ENCODE measurements at places on chromosomes 1 and 21. TPM values are rescaled to one million over a fixed set of nuclear protein-coding genes. Genes with fewer than 3 reads are reported as not detected.

GRCh38 chr1:160621633-160622413 is 25.0 kb downstream of the SLAMF1 start:
- no peaks in the 10 kb centered on the region for H3K27me3 ChIP-seq
- peaks cover 84% of the 10 kb centered on the region for H3K36me3 ChIP-seq
- DNase-seq: no peak
- peaks cover 63% of the 10 kb centered on the region for H3K4me1 ChIP-seq

GRCh38 chr1:84450910-84451309 is 28.2 kb upstream of the RPF1 start:
- no peak overlapping the region for H3K4me3 ChIP-seq
- H3K27me3 ChIP-seq: no peaks in the 10 kb centered on the region
- H3K4me1 ChIP-seq: no peaks in the 10 kb centered on the region
- no peaks in the 10 kb centered on the region for H3K36me3 ChIP-seq
- no peak for DNase-seq

DNA sequence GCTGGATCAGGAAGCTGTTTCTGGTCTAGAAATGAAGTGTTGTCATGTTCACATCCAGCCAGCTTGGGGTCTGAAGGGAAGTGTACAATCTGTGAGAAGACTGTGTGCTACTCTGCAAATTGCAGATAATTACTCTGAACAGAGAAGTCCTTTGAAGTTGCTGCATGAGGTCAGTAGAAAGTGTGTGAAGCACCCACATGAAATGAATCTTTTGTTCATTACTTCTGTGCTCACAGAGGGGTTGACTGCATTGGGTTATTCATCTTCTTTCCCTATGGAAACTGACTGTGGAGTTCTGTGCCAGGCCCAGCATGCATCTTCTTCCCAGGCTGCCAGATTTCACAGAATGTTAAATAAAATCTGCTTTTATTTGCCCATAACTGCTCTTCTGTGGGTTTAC is 47.1 kb downstream of the CTH start:
- no peaks in the 10 kb centered on the region for H3K36me3 ChIP-seq
- no peaks in the 10 kb centered on the region for H3K4me1 ChIP-seq
- no peak for DNase-seq
- no peak overlapping the region for H3K27ac ChIP-seq

The RGS5 gene
- total RNA-seq: 9.2 TPM

The CNTN2 gene
- 0.28 TPM for total RNA-seq

DNA sequence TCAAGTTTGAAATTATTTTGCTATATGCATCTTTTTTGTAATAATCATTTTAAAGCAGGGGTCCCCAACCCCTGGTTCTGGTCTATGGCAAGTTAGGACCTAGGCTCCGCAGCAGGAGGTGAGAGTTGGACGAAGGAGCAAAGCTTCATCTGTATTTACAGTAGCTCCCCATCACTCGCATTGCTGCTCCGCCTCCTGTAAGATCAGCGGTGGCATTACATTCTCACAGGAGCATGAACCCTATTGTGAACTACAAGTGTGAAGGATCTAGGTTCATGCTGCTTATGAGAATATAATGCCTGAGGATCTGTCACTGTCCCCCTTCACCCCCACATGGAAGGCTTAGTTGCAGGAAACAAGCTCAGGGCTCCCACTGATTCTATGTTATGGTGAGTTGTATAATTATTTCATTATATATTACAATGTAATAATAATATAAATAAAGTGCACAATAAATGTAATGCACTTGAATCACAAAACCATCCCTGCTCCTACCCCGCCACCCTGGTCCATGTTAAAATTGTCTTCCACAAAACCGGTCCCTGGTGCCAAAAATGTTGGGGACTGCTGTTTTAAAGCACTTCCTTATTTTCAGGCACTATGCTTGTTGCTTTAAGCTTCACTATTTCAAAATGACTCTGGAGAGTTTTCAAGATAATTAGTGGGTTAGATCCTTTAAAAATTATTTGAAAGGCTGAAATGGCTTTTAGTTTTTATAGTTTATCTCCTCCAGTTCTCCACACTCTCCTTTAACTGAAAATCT is 74.8 kb downstream of the PLA2G4A start:
- no peaks in the 10 kb centered on the region for H3K36me3 ChIP-seq
- no peaks in the 10 kb centered on the region for H3K4me1 ChIP-seq
- no peak overlapping the region for H3K4me3 ChIP-seq
- no peaks in the 10 kb centered on the region for H3K27me3 ChIP-seq
- no peak for DNase-seq

GRCh38 chr1:26072305-26072704 is 4.9 kb upstream of the TRIM63 start:
- H3K4me1 ChIP-seq: no peaks in the 10 kb centered on the region
- DNase-seq: no peak
- H3K4me3 ChIP-seq: no peak overlapping the region
- no peaks in the 10 kb centered on the region for H3K27me3 ChIP-seq

The BEND5 gene
- total RNA-seq: 21.8 TPM

- H3K4me1 ChIP-seq: no peaks in the 10 kb centered on the region
- H3K36me3 ChIP-seq: peaks cover 35% of the 10 kb centered on the region
- H3K4me3 ChIP-seq: no peak overlapping the region
- DNase-seq: no peak
- H3K27ac ChIP-seq: no peak overlapping the region
- no peaks in the 10 kb centered on the region for H3K27me3 ChIP-seq
These were observed 10.3 kb downstream of the POFUT2 start for GRCh38 chr21:45277101-45278045.

GRCh38 chr1:203083463-203083921 is 2.3 kb downstream of the MYOG start:
- H3K27ac ChIP-seq: no peak overlapping the region
- H3K27me3 ChIP-seq: no peaks in the 10 kb centered on the region
- H3K4me1 ChIP-seq: peaks cover 5% of the 10 kb centered on the region
- H3K36me3 ChIP-seq: no peaks in the 10 kb centered on the region

GRCh38 chr21:42062236-42063022 is 8.7 kb upstream of the UMODL1 start:
- peak overlapping the region; percentile 100 for H3K27ac ChIP-seq
- no peaks in the 10 kb centered on the region for H3K36me3 ChIP-seq
- peak overlapping the region; percentile 73 for H3K4me3 ChIP-seq
- no peaks in the 10 kb centered on the region for H3K27me3 ChIP-seq

- no peaks in the 10 kb centered on the region for H3K4me1 ChIP-seq
- no peaks in the 10 kb centered on the region for H3K27me3 ChIP-seq
- no peak overlapping the region for H3K27ac ChIP-seq
- H3K4me3 ChIP-seq: no peak overlapping the region
These were observed 31.2 kb upstream of the LRRC3 start for GRCh38 chr21:44423941-44424607.

DNA sequence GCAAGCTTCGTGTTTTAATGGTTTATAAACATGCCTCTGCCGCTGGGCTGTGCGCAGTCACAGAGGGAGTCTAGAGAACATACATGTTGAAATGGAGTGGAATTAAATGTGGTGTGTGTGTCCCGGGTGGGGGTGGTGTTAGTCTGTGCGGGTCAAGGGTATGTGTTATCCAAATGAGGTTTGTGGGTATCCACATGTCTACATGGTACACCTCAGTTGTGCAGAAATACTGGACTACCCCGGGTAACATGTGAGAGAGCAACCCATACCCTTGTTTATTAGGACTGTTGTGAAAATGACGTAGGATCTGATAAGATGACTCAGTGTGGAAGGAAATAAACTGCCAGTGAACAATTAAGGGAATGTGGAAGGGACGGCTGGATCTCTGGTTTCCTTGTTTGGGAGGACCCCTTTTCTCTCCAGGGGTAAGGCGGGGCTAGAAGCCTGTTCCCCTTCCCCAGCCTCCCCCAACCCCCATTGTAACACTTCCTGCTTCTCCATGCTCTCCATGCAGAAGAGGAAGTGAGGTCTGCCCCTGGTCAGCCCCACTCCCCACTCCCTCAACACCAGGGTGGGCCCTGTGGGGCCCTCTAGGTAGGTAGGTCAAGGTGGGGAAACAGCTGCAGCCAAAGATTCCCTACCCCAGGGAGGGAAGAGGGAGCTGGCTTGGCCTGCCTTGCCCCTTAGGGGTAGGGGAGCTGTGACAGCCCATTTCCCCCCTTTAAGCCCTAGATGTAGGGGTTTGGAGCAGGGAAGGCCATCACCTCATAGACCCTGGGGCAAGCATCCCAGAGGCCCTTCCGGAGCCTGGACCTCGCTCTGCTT is 690 bp downstream of the EPS8L3 start:
- no peak overlapping the region for H3K4me3 ChIP-seq
- no peaks in the 10 kb centered on the region for H3K4me1 ChIP-seq
- no peak for DNase-seq
- no peaks in the 10 kb centered on the region for H3K36me3 ChIP-seq

DNA sequence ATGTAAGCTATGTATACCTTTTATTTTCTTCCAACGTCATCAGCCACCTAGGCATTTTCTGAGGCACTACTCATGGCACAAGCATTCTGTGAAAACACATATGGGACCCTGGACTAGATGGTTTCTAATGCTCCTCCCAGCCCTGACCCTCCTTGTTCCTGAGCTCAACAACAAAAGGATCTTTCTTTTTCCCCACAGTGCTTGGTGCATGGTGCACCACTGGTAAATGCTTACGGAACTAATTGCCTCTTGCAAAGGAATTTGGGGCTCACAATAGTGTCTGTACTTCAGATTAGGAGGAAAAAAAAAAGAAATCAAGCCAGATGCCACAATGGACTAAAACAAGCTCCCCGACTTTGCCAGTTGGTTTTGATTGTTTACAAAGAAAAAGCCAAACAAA is 390.5 kb downstream of the PLPP3 start:
- no peak overlapping the region for H3K4me3 ChIP-seq
- no peaks in the 10 kb centered on the region for H3K27me3 ChIP-seq
- no peaks in the 10 kb centered on the region for H3K36me3 ChIP-seq
- H3K4me1 ChIP-seq: no peaks in the 10 kb centered on the region
- no peak overlapping the region for H3K27ac ChIP-seq

The TNFAIP8L2 gene
- total RNA-seq: 30.0 TPM

GRCh38 chr21:17789656-17790055 is 29.5 kb downstream of the C21orf91 start:
- DNase-seq: no peak
- H3K27ac ChIP-seq: no peak overlapping the region
- no peak overlapping the region for H3K4me3 ChIP-seq
- no peaks in the 10 kb centered on the region for H3K27me3 ChIP-seq

The C1orf94 gene
- not detected for total RNA-seq

The SFN gene
- 16.7 TPM for total RNA-seq

DNA sequence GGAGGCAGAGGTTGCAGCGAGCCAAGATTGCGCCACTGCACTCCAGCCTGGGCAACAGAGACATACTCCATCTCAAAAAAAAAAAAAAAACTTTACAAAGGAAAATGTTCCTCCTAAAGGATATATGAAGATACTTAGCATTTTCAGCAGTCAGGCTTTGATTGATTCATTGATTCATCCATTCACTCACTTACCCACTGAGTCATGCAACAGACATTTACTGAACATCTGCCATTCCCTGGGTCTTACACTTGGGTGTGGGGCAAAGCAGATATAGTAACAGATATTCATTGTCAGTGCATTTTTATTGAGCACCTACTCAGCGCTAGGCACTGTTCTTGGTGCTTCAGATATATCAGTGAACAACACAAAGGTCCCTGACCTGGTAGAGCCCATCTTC is 5.6 kb upstream of the LACTBL1 start:
- no peaks in the 10 kb centered on the region for H3K36me3 ChIP-seq
- no peak overlapping the region for H3K4me3 ChIP-seq
- DNase-seq: no peak
- no peaks in the 10 kb centered on the region for H3K4me1 ChIP-seq
- no peak overlapping the region for H3K27ac ChIP-seq

- no peaks in the 10 kb centered on the region for H3K27me3 ChIP-seq
- no peaks in the 10 kb centered on the region for H3K4me1 ChIP-seq
- no peak overlapping the region for H3K27ac ChIP-seq
- no peak for DNase-seq
- no peaks in the 10 kb centered on the region for H3K36me3 ChIP-seq
These were observed 74.7 kb downstream of the KIFAP3 start for GRCh38 chr1:169999761-170000160.

- H3K27ac ChIP-seq: no peak overlapping the region
- DNase-seq: no peak
- no peaks in the 10 kb centered on the region for H3K36me3 ChIP-seq
- H3K4me3 ChIP-seq: no peak overlapping the region
- no peaks in the 10 kb centered on the region for H3K4me1 ChIP-seq
These were observed 72.9 kb downstream of the LBR start for GRCh38 chr1:225354906-225355305.

GRCh38 chr1:115900856-115901255 is 59.9 kb upstream of the NHLH2 start:
- H3K27me3 ChIP-seq: no peaks in the 10 kb centered on the region
- no peaks in the 10 kb centered on the region for H3K36me3 ChIP-seq
- no peak overlapping the region for H3K27ac ChIP-seq
- H3K4me3 ChIP-seq: no peak overlapping the region
- no peak for DNase-seq

DNA sequence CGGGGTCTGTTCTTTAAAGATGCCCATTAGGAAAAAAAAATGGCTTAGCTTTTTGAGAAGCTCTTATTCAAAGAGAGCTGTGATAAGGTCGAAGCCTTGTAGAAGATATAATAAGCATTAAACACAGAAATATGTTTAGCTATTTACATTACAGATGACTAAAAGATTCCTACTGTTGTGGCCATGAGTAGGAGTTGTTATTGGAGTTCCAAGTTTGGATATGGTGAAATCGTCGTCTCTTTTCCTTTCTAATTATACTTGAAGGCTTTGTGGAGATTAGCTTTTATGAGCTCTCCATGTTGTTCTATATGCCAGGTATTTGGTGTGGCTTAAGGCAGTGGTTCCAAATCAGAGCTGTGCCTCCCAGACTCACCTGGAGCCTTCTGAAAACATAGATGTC is 79.9 kb upstream of the LAMC2 start:
- H3K36me3 ChIP-seq: no peaks in the 10 kb centered on the region
- H3K4me3 ChIP-seq: no peak overlapping the region
- no peaks in the 10 kb centered on the region for H3K4me1 ChIP-seq
- H3K27ac ChIP-seq: no peak overlapping the region
- DNase-seq: no peak

DNA sequence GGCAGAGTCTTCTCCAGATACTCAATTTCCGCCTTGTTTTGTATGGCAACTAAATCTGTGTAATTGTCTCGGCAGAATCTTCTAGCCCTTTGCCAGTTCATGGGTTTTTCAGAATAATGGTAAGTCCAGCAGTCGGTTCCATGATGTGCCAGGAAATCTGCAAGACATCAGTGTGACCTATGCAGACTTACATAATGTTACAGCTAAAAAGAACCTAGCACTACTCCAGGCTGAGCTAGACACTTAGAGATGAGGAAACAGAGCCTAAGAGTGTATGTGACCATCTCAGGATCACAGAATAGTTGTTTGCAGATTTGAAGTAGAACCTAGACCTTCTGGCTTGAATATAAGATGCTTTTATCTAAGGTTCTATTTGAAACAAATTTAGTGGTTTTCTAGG is 2.8 kb downstream of the SELL start:
- peaks cover 20% of the 10 kb centered on the region for H3K4me1 ChIP-seq
- no peaks in the 10 kb centered on the region for H3K27me3 ChIP-seq
- DNase-seq: no peak
- H3K4me3 ChIP-seq: peak overlapping the region; percentile 24
- peak overlapping the region; percentile 73 for H3K27ac ChIP-seq
- H3K36me3 ChIP-seq: peaks cover 16% of the 10 kb centered on the region

The AKR1A1 gene
- total RNA-seq: 147 TPM

Measured in thymus (tissue), 14 donors.